Left ventricle myocardium inferior (tissue), 1 donor: ENCODE measurements at places on chromosomes 2 and 18.

DNA sequence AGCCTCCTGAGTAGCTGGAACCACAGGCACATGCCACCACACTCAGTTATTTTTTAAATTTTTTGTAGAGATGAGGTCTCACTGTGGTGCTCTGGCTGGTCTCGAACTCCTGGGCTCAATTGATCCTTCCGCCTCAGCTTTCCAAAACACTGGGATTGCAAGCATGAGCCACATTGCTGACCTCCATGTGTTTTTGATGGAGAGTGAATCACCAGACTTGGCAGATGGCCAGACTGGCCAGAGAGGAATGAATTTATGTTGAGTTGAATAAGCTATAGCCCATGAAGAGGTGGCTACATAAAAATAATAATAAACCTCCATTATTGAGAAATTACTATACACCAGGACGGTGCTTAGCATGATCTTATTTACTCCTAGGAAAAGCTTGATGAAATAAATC, 91.5 kb downstream of the MREG start:
- peaks cover 16% of the 10 kb centered on the region for H3K4me1 ChIP-seq
- H3K4me3 ChIP-seq: no peak overlapping the region
- H3K27me3 ChIP-seq: no peaks in the 10 kb centered on the region
- H3K27ac ChIP-seq: no peak overlapping the region
- H3K36me3 ChIP-seq: no peaks in the 10 kb centered on the region

DNA sequence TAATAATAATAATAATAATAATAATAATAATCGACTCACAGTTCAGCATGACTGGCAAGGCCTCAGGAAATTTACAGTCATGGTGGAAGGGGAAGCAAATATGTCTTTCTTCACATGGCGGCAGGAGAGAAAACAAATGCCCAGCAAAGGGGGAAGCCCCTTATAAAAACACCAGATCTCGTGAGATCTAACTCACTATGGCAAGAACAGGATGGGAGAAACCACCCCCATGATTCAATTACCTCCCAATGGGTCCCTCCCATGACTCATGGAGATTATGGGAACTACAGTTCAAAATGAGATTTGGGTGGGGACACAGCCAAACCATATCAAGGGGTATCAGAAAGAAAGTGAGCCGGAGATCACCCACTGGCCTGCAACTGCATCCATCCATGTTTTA, 40.5 kb upstream of the PAPOLG start:
- no peak overlapping the region for H3K4me3 ChIP-seq
- no peaks in the 10 kb centered on the region for H3K4me1 ChIP-seq
- no peak overlapping the region for H3K27ac ChIP-seq
- H3K27me3 ChIP-seq: no peaks in the 10 kb centered on the region

DNA sequence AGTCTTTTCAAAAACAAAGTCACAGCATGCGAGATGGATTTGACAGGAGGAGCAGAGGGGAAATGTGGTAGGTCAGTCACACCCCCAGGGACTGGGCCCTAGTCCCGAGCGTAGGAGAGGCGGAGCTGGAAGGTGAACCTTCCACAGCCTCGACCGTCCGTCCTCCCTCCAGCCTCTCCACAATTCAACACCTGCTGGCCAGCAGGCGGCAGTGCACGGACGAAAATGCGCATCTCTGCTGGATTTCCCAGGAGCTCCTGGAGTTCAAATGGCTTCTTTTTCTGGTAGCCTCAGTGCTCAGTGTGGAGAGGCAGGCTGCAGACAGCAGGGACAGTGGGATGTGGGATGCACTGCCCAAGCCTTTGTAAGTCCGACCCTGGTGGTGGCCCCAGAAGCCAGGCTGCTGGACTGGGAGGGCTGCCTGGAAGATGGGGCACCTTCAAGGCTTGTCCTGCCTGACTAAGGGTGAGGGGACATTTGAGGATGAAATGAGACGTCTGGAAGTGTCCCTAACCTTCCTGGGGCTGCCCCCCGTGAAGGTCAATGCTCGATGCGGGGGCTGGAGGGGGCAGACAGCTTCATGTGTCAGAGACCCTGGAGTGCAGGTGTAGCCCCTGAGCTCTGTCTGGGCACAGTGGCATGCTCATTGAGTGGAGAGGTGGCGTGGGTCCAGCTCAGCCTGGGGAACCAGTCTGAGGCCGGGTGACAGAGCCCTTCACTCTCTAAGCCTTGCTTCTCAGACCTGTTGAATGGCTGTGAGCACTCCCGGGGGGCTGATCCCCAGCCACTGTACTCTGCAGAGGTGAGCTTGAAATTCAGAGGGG, 189.5 kb downstream of the TFCP2L1 start:
- H3K4me1 ChIP-seq: peaks cover 11% of the 10 kb centered on the region
- H3K4me3 ChIP-seq: no peak overlapping the region
- peak; percentile 62 for DNase-seq
- H3K36me3 ChIP-seq: no peaks in the 10 kb centered on the region
- no peak overlapping the region for H3K27ac ChIP-seq
- H3K27me3 ChIP-seq: peaks cover 19% of the 10 kb centered on the region

DNA sequence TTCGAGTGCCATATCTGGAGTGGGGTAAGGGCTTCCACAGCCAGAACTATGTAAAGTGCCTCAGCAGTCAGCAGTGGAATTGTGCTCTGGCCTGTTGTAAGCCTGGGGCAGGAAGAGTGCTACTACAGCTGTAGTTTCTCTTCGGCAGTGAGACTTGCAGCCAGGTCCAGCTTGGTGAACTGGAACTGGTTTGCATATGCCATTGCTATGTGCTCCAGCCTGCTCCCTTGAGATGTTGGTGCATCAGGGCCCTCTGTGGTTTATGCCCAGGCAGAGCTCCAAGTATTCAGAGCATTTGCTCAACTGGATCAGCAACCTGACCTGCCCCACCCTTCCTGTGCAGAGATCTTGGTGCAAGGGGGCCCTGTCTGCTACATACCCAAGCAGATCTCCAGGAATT, 47.8 kb downstream of the ZNF804A start:
- H3K4me1 ChIP-seq: no peaks in the 10 kb centered on the region
- H3K4me3 ChIP-seq: no peak overlapping the region
- H3K36me3 ChIP-seq: no peaks in the 10 kb centered on the region
- DNase-seq: no peak
- no peak overlapping the region for H3K27ac ChIP-seq

DNA sequence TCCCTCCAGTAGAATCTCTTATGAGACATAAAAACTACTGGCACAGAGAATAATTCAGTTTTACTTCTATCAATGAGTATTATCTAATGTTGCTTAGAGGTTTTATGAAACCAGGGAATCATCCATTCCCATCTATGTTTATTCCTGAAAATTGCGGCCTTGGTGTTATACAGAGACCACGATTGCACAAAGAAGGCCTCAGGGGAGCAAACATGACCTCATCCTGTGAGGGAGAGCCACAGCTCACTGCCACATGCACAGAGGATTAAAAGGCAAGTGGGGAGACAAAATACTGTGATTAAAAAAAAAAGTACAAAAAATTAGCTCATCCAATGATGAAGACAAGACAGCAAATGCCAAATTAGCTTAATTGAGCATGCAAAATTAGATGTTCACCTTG, 111.8 kb upstream of the SLC35G4 start:
- H3K36me3 ChIP-seq: no peaks in the 10 kb centered on the region
- peaks cover 3% of the 10 kb centered on the region for H3K4me1 ChIP-seq
- DNase-seq: no peak
- H3K27me3 ChIP-seq: no peaks in the 10 kb centered on the region

- H3K4me3 ChIP-seq: no peak overlapping the region
- DNase-seq: no peak
- no peak overlapping the region for H3K27ac ChIP-seq
- H3K4me1 ChIP-seq: peaks cover 6% of the 10 kb centered on the region
These were observed 18.3 kb upstream of the CXCR4 start for GRCh38 chr2:136135921-136136906.

GRCh38 chr18:26963292-26963691, 97.8 kb upstream of the AQP4 start:
- H3K27me3 ChIP-seq: no peaks in the 10 kb centered on the region
- H3K4me1 ChIP-seq: peaks cover 15% of the 10 kb centered on the region
- no peaks in the 10 kb centered on the region for H3K36me3 ChIP-seq
- no peak for DNase-seq

DNA sequence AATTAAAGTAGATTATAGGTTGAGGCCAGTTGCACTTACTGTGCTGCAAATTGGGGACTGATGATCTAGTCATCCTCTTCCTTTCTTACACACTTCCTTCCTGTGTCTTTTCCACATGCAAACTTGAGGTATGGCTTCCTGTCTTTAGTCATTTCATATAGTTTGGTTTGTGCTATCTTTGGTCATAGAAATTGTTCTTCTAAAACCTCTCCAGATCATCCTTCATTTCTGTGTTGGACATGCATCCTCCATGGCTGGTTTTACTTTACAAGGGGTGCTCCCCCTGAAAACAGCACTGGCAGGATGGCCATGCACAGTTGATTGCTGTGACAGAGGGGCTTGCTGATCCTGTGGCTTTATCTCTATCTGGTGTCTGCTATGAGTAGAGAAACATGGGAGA, 36.5 kb downstream of the MGAT5 start:
- H3K27me3 ChIP-seq: no peaks in the 10 kb centered on the region
- DNase-seq: no peak
- H3K4me1 ChIP-seq: peaks cover 82% of the 10 kb centered on the region
- no peak overlapping the region for H3K27ac ChIP-seq
- no peak overlapping the region for H3K4me3 ChIP-seq

DNA sequence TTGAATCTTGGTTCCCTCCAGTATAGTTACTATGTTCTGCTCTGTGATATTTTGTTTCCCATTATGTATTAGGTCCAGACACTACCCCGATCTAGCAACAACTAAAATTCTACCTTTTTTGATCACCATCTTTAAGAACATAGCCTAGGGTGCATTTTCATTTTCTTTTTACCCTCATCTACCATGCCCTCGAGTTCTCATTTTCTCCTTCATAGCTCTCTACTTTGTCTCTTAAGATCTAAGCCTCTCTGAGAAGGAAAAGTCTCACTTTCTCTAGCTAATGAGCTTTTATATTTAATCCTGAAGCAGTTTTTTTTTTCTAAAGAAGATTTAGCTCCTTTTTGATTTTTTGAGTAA, 1089.4 kb upstream of the SLC39A10 start:
- H3K27ac ChIP-seq: no peak overlapping the region
- no peak overlapping the region for H3K4me3 ChIP-seq
- no peak for DNase-seq
- no peaks in the 10 kb centered on the region for H3K27me3 ChIP-seq
- no peaks in the 10 kb centered on the region for H3K36me3 ChIP-seq
- no peaks in the 10 kb centered on the region for H3K4me1 ChIP-seq

GRCh38 chr2:154849482-154849881, 151.0 kb downstream of the KCNJ3 start:
- no peaks in the 10 kb centered on the region for H3K36me3 ChIP-seq
- no peak for DNase-seq
- no peak overlapping the region for H3K27ac ChIP-seq
- H3K27me3 ChIP-seq: no peaks in the 10 kb centered on the region

- peak overlapping the region; percentile 99 for H3K27ac ChIP-seq
- H3K36me3 ChIP-seq: no peaks in the 10 kb centered on the region
These were observed 1.4 kb upstream of the LAPTM4A start for GRCh38 chr2:20052861-20053281.

GRCh38 chr2:217956586-217957457, 46.0 kb downstream of the TNS1 start:
- no peaks in the 10 kb centered on the region for H3K27me3 ChIP-seq
- H3K4me3 ChIP-seq: peak overlapping the region; percentile 27
